Hypothalamus (tissue), 51 donors: ENCODE measurements at places on chromosomes 4 and X.

DNA sequence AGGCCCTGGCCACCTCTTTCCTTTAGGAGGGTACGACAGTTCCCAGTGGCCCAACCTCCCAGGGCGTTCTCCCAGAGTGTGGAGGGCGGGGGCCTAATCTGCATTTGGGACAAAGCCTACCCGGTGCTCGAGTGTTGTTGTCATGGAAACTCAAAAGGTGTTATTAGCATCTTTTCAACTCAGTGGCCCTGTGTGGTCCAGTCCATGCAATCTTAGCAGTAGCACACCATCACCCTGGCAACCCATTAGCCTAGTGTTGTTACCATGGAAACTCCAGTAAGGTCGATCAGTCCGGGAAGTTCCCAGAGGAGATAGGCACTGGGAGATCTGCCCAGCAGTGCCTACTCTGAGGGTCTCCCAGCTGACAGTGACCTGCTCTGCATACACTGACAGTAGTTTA is 20.2 kb downstream of the APLN start:
- peak; percentile 32 for DNase-seq

DNA sequence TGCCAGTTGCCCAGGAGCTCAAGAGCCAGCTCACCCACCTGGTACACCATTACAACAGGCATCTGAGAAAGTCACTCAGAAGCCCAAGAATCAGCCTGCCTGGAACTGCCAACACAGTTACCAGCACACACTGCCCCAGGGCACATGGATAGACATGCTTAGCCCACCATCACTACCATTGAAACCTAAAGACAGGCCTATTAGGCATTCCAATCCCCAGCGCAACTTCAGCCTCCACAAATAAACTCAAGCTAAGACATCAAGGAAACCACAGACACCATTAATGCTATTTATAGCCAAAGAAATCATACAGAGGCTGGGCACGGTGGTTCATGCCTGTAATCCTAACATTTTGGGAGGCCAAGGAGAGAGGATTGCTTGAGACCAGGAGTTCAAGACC is 42.3 kb downstream of the ATRX start:
- DNase-seq = no peak

- no peak for DNase-seq
Observed at GRCh38 chr4:90621080-90621479, 493.9 kb downstream of the CCSER1 start.

- no peak for DNase-seq
Observed at GRCh38 chr4:145043306-145043705, 54.7 kb downstream of the ANAPC10 start.

DNA sequence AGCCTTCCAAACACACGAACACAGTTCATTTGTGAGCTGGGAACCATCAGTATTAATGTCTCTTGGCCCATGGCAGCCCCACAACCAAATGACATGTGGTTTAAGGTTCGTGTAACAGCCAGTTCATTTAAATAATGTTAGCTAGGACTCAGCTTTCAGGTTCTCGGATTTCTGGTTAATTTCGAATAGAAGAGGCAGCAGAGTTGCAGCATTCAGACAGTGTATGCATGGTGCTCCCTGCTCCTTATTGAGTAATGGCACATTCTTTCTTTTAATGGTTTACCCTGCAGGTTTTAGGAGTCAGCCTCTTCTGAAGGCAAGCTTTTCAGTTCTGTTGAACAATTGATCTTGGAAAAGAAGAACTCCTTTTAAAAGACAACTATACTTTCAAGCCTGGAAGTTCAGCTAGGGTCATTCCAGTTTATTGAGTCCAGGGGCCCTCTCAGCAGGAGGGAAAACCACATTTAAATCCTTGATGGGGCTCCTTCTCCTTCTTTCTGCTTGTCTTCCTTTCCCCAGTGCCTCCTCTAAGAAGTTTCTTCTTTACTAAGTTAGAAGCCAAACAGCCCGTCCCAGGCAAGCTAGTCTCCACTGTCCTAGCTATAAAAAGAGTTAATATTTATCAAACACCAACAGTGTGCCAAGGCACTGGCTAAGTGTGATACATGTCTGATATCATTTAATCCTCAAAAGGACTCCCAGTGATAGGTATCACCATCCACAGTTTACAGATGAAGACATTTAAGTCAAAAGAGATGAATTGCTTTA is 5.0 kb upstream of the RNF175 start:
- no peak for DNase-seq

DNA sequence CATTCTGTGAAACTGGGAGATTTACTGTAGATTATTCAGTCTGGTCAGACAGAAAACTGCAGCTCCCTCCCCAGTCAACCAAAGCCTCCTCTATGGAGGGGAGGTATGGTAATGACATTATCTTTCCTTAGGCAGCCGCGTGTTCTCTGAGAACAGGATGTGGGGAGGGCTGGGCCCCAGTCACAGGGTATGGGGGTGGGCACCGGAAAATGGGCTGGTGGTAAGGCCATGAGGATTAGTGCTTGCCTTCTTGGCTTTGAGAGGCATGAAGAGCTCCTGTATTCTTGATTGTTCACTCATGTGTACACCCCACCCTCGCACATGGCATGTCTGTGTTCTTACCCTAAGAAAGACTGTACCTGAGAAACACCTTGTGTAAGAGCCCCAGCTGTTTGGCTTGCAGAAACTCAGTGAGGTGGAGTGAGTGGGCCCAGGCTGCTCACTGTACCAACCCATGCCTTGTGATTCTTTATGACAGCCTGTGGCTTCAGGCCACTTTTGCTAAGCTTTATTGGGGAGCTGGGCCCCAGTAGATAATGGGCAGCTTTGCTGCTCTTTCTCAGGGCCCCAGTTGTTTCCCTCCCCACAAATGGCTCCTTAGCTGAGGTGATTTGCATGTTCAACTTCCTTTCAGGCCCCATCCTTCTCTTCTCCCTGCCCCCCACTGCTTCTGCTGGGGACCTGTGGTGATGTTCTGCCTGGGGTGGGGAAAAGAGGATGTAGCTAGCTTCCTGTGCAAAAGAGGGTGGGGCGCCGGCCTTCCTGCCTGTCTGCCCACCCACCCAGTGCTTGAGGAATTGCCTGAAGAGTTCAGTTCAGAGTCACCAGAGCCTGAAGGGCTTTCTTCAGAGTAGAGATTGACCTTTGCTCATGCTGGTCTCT is 30.7 kb downstream of the MSN start:
- no peak for DNase-seq

DNA sequence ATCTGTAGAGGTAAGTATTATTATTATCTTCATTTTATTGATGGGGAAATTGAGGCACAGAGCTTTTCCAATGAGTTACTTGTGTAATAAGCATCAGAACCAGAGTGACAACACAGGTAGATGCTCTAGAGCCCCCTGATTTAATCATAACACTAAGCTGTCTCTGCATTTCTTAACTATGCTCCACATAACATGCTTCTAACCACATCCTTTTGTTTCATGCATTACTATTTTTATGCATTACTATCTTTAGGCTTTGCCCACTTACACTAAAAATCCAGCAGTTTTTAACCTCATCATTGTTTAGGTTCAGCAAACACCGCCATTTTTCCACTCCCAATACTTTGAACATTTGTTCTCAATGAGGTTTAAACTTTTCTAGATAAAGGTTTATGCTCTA is 1900.8 kb upstream of the PCDH10 start:
- no peak for DNase-seq

- DNase-seq = no peak
Observed at GRCh38 chrX:68895778-68896177, 67.0 kb downstream of the EFNB1 start.

DNA sequence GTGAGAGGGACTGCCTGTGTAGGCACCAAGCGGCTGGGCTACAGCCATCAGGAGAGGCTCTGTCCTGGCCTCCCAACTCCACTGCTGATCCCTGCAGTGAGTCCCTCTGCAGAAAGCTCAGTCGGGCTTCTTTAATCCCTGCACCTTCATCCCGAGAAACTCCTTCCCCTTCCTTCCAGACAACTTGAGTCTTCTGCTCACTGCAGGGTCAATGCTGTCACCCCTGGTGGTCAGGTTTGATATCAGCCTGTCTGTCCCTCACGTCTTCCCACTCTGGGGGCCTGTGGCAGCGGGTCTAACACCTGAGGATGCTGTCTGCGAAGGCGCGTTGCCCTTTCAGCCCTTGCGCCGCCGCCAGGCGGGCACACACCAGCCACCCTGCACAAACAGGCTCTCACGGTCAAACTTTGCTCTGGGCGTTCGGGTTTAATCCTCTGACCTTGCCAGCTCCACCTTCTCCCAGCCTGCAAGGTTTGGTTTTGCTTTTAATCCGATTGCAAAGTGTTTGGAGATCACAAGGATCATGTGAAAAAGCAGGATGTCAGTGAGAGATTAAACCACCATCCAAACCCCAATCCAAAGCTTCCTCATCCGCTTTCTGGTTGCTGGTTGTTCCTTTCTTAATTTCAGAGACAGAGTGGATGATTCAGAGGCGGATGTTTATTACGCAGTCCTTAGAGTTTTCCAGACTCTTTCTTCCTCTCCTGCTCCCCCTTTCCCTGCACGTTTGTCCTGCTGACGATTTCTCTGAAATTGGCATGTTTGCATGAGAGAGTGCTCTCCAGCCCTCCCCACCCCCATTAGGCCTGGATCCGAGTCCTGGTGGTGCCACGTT is 74.8 kb upstream of the SLC34A2 start:
- no peak for DNase-seq

GRCh38 chr4:106231931-106232330 is 84.1 kb downstream of the TBCK start:
- DNase-seq = no peak

DNA sequence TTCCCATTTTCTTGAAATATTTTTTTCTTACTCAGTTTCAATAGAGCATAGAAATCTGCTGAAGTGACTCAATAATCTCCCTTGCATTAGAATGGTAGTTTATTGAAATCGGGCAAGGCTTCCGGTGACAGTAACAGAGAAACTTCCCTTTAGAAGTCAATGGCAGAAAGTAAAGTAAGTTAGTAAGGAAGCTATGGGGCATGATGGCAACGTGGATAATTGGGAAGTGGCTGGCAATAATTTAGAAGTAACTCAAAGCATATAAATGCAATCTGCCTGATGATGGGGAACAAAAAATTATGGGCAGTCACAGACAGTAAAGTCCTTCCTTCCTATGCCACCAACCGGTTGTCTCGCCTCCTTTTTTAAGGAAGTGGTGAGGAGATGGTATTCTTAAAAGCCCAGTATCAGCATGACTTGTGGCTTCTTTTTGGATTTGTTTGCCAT is 7.6 kb downstream of the CYBB start:
- no peak for DNase-seq

- no peak for DNase-seq
Observed at GRCh38 chr4:87853891-87854290, 21.1 kb downstream of the MEPE start.

- DNase-seq = no peak
Observed at GRCh38 chr4:20831746-20832145, 131.5 kb downstream of the PACRGL start.

DNA sequence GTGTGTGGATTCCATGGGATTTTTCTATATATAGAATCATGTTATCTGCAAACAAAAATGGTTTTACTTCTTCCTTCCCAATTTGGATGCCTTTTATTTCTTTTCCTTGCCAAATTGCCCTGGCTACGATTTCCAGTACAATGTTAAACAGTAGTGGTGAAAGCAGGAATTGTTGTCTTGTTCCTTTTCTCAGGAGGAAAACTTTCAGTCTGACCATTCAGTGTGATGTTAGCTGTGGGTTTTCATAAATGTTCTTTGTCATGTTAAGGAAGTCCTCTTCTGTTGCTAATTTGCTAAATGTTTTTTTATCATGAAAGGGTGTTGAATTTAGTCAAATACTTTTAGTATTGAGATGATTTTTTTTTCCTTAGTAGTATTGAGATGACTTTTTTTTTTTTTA is 10.9 kb downstream of the SAP30 start:
- DNase-seq = no peak

DNA sequence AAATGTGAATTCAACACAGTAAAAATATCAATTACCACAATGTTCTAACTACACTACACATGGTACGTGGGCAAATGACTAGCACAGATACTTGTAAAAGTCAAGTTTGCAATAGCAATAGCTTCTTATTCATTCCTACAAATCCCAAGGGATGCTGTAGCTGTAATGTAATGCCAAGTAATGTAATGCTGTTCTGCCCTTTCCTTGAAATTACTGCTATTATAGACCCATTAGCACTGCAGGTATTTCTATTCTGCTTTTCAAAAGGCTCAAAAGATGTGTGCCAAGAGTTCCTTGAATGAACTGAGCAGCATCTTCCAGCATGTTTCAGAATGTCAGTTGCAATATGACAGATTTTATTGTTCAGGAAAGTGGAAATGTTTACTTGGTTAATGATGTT is 129.9 kb upstream of the BANK1 start:
- no peak for DNase-seq

GRCh38 chr4:152176627-152177214 is 359.2 kb downstream of the FBXW7 start:
- no peak for DNase-seq

- DNase-seq = no peak
Observed at GRCh38 chrX:149074398-149074797, 430.7 kb downstream of the IDS start.

DNA sequence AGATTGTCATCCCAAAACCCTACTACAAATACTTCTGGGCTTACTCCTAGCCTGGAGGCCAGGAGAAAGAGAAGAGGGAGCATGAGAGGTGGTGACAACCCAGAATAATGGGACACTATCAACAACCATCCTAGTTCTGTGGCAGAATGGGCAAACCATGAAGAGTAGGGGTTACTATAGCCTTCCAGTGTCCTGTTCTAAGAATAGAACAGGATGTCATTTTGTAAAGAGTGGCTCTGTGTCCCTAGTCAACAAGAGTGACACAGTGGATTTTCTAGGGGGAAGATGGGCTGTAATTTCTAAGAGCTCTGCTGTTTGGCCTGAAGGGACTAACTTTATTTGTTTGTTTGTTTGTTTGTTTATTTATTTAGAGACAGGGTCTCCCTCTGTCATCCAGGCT is 136.0 kb downstream of the PLS3 start:
- no peak for DNase-seq

GRCh38 chr4:17385403-17385802 is 126.5 kb downstream of the QDPR start:
- no peak for DNase-seq

DNA sequence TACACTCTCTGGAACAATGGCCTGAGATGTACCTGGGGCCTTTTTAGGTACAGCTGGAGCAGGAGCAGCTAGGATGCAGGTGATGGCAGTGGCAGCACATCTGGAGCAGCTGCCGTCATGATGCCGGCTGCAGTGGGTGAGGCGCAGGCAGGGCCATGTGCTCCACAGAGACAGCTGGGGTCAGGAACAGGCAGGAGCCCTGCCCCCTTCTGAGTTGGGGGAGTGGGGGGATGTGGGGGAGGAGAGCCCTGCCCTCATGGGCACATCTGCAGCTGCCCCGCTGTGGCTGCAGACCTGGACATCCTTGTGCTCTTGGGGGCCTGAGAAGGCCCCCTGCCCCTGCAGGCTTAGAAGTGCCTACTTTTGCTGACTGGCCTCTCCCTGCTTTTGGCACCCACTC is 352.8 kb upstream of the PABPC5 start:
- DNase-seq = no peak

- DNase-seq = peak; percentile 1
Observed at GRCh38 chrX:40651620-40652223, 4.4 kb upstream of the CXorf38 start.

- no peak for DNase-seq
Observed at GRCh38 chrX:70613295-70613694, 168.7 kb downstream of the DLG3 start.
